ENCODE measurements at places on chromosomes 13 and 19. TPM values are rescaled to one million over a fixed set of nuclear protein-coding genes. Genes with fewer than 3 reads are reported as not detected.

The PLPP2 gene
- polyA plus RNA-seq = 55.7 TPM

The SERPINE3 gene
- not detected for polyA plus RNA-seq

The SIGLEC8 gene
- 1.1 TPM for polyA plus RNA-seq

The HNRNPA1L2 gene
- 9.7 TPM for polyA plus RNA-seq

The NTN5 gene
- polyA plus RNA-seq = not detected

The B3GNT8 gene
- polyA plus RNA-seq = 4.6 TPM

The ZNF98 gene
- not detected for polyA plus RNA-seq

The NAT14 gene
- 14.4 TPM for polyA plus RNA-seq

The ZNF793 gene
- 3.0 TPM for polyA plus RNA-seq

The ADM5 gene
- 1.00 TPM for polyA plus RNA-seq

The OR7A5 gene
- not detected for polyA plus RNA-seq

The KLK15 gene
- not detected for polyA plus RNA-seq

The SIGLECL1 gene
- not detected for polyA plus RNA-seq

The RAB3D gene
- 25.7 TPM for polyA plus RNA-seq

The SLC25A41 gene
- 0.80 TPM for polyA plus RNA-seq

The CKM gene
- 10.9 TPM for polyA plus RNA-seq

The KLHL1 gene
- not detected for polyA plus RNA-seq

The CYP2A7 gene
- polyA plus RNA-seq = not detected

The ZNF333 gene
- polyA plus RNA-seq = 5.7 TPM

The ZNF547 gene
- 0.50 TPM for polyA plus RNA-seq

The ADAMTSL5 gene
- polyA plus RNA-seq = 1.4 TPM

The CPT1C gene
- 2.4 TPM for polyA plus RNA-seq

The GDF15 gene
- 14.2 TPM for polyA plus RNA-seq

The NLRP7 gene
- not detected for polyA plus RNA-seq

The ZNF540 gene
- 4.0 TPM for polyA plus RNA-seq

The PINLYP gene
- polyA plus RNA-seq = 16.8 TPM

The LRRC8E gene
- polyA plus RNA-seq = 0.93 TPM

The ATP8A2 gene
- 0.20 TPM for polyA plus RNA-seq

The RHPN2 gene
- 62.6 TPM for polyA plus RNA-seq
